ENCODE measurements at places on chromosomes 16 and 17. TPM values are rescaled to one million over a fixed set of nuclear protein-coding genes. Genes with fewer than 3 reads are reported as not detected.

Gene KRTAP1-1
- not detected for total RNA-seq

- no peaks in the 10 kb centered on the region for H3K36me3 ChIP-seq
- H3K4me3 ChIP-seq: no peak overlapping the region
- DNase-seq: no peak
- H3K4me1 ChIP-seq: no peaks in the 10 kb centered on the region
- H3K27me3 ChIP-seq: no peaks in the 10 kb centered on the region
- H3K27ac ChIP-seq: no peak overlapping the region
Observed at GRCh38 chr16:79850348-79850747, 249.8 kb upstream of the MAF start.

DNA sequence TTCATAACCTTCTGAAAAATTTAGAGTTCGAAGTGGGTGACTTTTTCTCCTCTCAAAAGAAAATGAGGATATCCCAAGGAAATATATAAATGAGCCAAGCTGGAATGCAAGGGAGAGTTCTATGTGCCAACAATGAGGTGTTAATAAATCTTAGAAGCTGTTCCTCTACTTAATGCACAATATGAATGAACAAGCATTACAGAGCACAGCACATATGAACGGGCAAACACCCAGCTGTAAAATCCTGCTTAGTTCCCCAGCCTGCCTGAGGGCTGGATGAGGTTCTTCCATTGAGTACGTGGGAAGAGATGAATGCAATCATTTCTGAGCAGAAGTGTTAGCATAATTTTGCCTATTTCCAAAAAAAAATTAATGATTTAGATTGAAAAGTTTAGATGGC, 58.1 kb downstream of the WDR59 start:
- H3K27me3 ChIP-seq: no peaks in the 10 kb centered on the region
- H3K4me3 ChIP-seq: no peak overlapping the region
- no peak for DNase-seq
- H3K36me3 ChIP-seq: peaks cover 45% of the 10 kb centered on the region
- H3K27ac ChIP-seq: no peak overlapping the region

DNA sequence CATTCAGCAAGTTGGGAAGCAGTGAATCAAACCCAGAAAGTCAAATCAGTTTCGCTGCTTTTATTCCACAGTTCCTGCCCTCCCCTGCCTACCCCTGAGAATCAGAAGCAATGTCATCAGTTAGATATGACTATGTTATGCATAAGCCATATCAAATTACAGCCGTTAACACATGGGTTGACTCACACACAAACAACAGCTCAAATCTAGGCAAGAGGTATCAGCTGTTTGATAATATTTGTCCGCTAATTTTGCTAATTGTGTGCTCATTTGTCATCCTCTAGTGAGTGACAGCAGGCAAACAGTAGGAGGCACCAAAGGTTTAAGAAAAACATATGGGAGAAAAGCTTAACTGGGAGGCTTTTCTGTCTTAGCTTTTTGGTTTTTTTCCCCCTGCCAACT, 327.4 kb upstream of the CCL2 start:
- H3K27me3 ChIP-seq: no peaks in the 10 kb centered on the region
- no peak for DNase-seq
- no peaks in the 10 kb centered on the region for H3K36me3 ChIP-seq
- H3K4me1 ChIP-seq: no peaks in the 10 kb centered on the region
- no peak overlapping the region for H3K4me3 ChIP-seq

Data from upper lobe of left lung (tissue), 6 donors.